HuH-7 (cell line): ENCODE measurements at places on chromosomes 13 and 19.
A peak's percentile ranks its signal among the peaks of the same experiment; 100 is the strongest.

- DNase-seq = no peak
These were observed 494.3 kb downstream of the COG6 start for GRCh38 chr13:40149611-40150274.

GRCh38 chr13:79910875-79911540, 429.9 kb downstream of the SPRY2 start:
- DNase-seq = no peak

GRCh38 chr13:114035186-114035582, 61.3 kb upstream of the C13orf46 start:
- DNase-seq = no peak

DNA sequence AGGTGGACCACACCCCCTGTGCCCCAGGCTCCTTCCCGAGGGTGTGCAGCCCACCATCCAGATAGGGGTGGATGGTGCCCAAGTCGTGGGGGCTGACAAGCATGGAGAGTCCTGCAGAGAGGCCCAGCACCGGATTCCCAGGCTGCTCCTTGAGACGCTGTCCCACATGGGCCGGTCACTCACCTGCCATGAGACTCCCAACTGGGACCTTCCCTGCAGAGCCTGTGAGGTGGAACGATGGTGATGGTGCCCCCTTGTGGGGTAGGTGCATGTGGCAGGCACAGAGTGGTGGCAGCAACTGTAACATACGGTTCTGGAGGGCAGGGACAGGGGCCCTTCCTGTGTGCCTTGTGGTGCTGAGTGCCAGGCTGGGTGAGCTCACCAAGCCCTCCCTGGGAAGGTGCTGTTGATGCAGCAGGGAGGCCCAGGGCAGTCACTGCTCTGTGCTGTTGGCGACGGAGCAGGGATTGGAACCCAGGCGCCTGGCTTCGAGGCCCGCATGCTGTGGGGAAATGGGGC, 33.1 kb downstream of the PPP1R37 start:
- DNase-seq = peak; percentile 85

GRCh38 chr19:35220315-35220921, 8.1 kb downstream of the FAM187B start:
- DNase-seq = no peak

DNA sequence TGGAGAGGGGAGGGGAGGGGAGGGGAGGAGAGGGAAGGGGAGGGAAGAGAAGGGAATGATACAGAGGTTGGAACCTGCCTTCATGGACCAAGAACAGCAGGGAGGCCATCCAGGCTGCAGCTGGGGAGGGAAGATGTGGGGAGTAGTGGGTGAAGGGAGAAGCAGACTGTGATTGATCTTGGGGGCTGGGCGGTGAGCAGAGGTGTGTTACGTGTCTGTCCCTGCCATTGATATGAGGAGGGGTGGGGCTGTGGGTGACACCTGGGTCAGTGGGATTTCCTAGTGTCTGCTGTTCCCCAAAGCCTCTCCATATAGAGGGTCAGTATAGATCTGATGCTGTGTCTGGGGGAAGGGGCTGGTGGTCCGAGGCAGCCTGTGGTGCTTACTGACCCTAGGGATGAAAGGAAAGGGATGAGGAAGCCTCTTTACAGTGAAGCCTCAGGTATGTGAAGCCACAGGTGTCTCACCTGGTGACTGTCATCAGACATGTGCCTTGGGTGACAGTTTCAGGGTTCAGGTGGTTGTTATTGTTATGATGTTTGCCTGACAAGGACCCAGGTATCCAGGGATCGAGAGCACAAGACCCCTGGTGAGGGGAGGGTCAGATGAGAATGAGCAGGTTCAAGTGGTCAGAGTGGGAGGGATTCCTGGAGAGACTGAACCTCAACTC, 18.7 kb upstream of the CEACAM1 start:
- DNase-seq = no peak

GRCh38 chr13:29707876-29708543, 112.5 kb upstream of the SLC7A1 start:
- DNase-seq = peak; percentile 54

DNA sequence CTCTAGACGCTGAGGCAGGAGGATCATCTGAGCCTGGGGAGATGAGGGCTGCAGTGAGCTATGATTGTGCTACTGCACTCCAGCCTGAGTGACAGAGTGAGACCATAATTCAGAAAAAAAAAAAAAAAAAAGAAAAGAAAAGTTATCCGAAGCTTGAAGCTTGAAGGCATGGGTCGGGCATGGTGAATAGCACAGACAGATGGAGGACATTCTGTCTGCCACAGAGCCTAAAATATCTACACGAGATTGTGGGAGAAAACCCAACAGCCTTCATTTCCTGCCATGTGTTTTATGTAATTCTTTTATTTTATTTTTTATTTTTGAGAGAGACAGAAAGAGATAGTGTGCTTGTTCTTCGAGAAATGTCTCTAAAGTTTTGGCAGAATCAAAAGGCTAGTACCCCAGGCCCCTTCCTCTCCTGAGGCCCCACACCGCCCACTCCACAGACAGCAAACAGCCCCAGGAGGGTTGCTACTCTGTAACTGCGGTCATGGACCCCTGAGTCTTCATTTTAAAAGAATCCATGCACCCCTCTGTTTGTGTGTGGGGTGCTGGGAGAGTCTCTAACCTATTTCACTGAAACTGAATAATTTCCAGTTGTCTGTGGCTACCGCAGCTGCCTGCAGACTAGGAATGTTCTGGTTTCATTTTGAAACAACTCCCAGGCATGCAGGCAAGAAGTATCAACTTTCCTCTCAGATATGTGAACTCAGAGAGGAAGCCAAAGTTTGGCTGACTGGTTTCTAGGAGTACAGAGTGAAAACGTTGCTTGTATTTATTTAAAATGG, 38.4 kb upstream of the RCBTB2 start:
- no peak for DNase-seq

- DNase-seq = no peak
These were observed 6.0 kb downstream of the ACP4 start for GRCh38 chr19:50796128-50796633.

DNA sequence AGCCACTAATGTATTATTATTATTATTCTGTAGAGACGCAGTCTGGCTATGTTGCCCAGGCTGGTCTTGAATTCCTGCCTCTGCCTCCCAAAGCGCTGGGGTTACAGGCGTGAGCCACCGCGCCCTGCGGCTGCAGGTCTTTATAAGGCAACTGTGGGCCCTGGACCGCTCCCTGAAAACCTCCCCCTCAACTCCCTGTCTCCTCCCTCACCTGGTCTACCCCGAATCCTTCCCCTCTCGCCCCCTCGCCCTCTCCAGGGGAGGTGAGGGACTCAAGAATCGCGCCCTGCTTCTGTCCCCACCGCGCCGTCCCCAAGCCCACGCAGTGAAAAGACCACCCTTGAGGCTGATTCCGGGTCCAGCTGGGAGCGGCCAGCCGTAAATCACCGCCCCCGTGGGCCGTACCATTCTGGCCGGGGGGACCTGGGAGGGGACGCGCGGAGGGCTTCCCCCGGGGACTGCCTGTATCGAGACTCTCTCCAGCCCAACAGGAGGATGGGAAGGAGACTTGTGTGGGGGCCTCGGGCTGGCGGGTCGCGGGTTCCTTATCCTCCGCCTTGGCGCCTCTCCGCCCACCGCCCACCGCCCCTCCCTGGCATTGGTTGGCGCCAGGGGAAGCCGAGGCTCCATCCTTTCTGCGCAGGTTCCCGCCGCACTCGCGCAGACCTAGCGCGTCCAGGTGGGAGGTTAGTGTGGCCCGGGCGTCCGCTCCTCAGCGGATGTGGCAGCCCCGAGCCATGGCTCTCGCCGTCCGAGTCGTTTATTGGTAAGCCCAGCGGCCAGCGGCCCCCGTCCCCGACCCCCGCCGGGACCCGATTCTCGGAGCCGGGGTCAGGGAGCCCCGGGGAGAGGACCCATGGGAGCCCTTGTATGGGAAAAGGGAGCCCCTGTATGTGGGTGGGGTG, at the start of gene SELENOW:
TSS of gene SELENOW (plus strand) at position 655 of the 905 bp plus-strand sequence. CDS start at position 738, 83 bp downstream.
- peak; percentile 87 for DNase-seq

- DNase-seq = no peak
These were observed 15.8 kb downstream of the NFIX start for GRCh38 chr19:13010992-13011652.

- DNase-seq = no peak
These were observed 512 bp downstream of the MED4 start for GRCh38 chr13:48094404-48094780.

- no peak for DNase-seq
These were observed 12.0 kb downstream of the CD37 start for GRCh38 chr19:49347191-49347590.

- peak; percentile 82 for DNase-seq
These were observed 14.1 kb downstream of the SHANK1 start for GRCh38 chr19:50705422-50706019.

GRCh38 chr13:31878495-31878894, 139.2 kb downstream of the RXFP2 start:
- DNase-seq = no peak

DNA sequence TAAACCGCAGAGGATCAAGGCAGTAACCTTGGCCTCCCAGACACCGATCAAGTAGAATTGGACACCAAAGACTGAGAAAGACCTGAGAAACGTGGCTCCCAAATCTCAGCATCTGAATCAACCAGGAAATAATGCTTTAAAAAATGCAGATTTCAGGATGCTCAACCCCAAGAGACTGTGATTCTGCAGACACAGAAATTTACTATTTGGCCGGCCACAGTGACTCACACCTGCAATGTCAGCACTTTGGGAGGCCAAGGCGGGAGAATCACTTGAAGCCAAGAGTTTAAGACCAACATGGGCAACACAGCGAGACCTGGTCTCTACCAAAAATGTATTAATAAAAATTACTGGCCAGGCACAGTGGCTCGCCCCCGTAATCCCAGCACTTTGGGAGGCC, 6.2 kb downstream of the ABCC4 start:
- no peak for DNase-seq

DNA sequence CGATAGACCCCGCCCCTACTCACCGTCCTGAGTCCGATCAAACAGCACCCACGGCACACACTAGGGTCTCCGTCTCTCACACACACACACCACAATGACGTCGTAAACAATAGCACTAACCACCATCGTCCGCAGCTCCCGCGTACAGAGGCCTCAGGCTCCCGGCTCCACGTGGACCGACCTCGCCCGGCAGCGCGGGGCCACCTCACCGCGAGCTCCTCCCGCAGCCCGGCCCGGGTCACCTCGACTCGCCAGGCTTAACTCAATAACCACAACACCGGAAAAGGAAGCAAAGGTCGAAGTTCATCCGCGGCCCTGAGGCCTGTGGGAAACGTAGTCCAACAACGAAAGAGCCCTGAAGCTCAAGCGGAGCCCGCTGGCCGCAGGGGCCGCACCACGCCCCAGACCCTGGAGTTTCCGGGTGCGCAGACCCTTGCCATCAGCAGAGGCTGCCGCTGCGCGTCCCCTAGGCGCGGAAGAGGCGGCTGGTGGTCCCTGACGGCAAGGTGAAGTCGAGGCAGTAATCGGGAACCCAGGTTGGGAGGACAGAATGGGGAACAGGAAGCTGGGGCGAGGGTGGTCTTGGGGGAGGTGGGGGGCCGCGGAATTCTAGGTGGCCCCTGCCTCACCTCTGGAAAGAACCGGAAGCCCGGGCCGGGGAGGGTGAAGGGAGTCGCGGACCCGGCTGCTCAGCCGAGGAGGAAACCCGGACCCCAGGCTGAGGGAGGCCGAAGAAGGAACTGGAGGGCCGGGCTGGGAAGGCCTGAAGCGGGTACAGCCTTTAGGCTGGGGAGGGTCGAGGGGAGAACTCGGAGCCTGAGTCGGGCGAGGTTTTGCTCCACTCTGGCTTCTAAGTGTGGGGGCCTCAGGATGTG, at the start of gene ZNF529:
TSS of gene ZNF529 (minus strand) at position 273 of the 875 bp plus-strand sequence. CDS start 946 bp downstream, outside the sequence.
- peak; percentile 91 for DNase-seq

DNA sequence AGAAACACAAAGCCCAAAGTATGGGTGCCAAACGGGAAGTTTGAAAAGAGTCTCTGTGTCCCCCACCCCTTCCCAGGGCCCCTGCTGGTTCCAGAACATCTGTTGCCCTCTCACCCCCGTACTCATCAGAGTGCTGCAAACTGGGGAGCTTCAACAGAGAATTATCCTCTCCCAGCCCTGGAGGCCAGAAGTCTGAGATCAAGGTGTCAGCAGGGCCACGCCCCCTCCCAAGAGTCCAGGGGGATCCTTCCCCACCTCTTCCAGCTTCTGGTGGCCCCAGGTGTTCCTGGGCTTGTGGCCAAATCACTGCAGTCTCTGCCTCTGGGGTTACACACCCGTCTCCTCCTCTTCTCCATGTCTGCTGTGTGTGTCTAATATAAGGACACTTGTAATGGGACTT, 183.4 kb downstream of the PTPRS start:
- DNase-seq = no peak

GRCh38 chr13:36108342-36108741, 22.8 kb downstream of the DCLK1 start:
- no peak for DNase-seq
